K562 (cell line): ENCODE measurements at places on chromosomes 11 and 22.

- no peak for DNase-seq
Measured at GRCh38 chr11:8220261-8221045, 43.2 kb downstream of the LMO1 start.

DNA sequence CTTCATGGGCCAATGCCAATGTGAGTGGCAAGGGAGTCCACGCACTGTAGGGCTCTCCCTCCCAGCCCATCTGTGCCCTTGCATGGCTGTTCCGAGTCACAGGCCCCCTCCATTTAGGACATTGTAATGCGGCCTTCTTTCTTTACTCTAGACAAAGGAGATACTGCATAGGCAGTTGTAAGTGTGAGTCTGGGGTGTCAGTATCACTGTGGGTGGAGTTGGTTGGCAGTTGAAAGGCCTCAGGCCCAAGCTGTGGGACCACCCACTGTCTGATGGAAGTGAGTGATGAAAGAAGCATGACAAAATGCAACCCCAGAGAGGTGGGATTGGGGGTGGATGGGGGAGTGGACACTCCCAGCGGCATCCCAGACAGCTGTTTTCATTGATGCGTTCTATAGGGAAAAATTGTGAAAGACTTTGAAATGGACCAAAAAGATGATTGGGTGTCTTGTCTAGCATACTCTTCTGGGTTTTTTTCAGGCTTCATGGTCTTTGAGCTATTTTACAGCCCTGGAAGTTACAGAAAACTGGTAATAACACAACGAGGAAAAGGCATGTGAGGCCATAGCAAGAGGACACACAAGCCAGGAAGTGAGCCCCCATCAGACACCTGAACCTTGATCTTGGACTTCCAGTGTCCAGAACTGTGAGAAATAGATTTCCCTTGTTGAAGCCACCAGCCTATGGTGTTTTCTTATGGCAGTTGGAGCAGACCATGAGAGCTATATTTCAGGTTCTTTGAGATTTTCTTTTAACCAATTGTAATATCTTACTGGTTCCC lies 114.6 kb downstream of the NECTIN1 start:
- DNase-seq: no peak

GRCh38 chr11:129696309-129696989 lies 119.2 kb upstream of the TMEM45B start:
- DNase-seq: no peak

DNA sequence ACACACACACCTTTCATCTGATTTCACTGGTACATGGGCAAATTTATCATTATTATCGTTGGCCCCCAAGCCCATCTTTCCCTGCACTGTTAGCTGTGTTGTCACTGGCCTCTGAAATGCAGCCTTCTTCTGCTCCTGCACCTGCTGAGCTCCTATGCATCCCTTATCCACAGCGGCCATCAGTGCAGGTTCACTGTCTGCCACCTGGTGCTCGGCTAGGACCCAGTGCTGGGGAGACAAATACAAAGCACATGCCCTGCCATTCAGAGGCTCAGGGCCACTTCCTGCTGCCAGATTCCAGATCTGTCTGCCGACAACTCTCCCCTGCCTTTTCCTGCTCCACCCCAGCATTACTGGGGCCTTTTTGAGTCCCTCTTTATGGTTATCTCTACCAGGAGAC lies 1205.4 kb downstream of the TBC1D22A start:
- no peak for DNase-seq

GRCh38 chr11:94897330-94897768 lies 76.0 kb downstream of the CWC15 start:
- peak; percentile 64 for DNase-seq

DNA sequence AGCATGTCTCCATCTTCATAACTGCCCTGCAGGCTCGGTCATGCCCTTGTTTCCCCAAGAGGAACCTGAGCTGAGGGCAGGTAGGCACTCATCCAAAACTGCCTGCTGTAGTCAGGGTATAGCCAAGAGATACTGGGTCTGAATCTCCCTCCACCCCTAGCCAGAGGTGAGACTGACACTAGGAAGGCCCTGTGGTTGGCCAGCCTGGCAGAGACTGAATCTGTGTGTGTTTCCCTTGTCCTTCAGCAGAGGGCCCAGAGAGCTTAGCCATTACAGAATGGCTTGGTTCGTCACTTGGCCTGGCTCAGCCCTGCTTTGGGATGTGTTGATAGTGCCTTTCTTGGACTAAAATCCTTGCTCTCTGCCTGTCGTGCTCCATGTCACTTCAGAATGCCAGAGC lies 79.3 kb upstream of the SUSD2 start:
- DNase-seq: no peak

DNA sequence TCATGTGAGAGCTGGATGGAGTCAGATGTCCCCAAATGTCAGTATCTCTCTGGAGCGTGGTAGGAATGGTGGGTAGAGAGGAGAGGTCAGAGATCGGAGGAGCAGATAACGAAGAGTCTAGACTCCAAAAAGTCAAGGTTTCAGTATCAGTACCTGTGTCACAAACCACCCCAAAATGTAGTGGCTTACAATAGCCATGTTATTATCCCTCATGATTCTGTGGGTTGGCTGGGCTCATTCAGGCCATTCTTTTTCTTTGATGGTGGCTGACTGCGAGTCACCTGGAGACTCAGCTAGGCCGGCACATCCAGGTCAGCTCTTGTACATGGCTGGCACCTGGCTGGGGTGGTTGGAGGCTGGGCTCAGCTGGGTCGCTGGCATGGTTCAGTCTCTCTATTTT lies 7.3 kb upstream of the SSTR3 start:
- no peak for DNase-seq

DNA sequence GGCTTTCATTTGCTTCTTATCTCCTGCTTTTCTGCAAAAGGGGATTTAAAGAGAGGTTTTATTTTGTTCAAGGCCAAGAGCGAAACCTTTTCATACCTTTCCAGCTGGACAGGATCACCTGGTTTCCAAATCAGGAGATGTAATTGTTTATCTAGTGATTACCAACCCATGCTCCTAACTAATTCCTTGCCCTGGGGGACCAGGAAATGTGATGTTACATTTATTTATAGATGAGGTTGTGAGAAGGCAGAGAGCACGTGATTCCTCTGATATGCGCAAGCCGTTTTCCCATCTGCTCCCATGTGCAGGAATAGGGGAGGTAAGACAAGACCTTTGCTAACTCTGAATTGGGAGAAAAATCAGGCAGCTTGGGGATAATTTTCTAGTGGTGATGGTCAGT lies 507.2 kb upstream of the LARGE1 start:
- DNase-seq: no peak

DNA sequence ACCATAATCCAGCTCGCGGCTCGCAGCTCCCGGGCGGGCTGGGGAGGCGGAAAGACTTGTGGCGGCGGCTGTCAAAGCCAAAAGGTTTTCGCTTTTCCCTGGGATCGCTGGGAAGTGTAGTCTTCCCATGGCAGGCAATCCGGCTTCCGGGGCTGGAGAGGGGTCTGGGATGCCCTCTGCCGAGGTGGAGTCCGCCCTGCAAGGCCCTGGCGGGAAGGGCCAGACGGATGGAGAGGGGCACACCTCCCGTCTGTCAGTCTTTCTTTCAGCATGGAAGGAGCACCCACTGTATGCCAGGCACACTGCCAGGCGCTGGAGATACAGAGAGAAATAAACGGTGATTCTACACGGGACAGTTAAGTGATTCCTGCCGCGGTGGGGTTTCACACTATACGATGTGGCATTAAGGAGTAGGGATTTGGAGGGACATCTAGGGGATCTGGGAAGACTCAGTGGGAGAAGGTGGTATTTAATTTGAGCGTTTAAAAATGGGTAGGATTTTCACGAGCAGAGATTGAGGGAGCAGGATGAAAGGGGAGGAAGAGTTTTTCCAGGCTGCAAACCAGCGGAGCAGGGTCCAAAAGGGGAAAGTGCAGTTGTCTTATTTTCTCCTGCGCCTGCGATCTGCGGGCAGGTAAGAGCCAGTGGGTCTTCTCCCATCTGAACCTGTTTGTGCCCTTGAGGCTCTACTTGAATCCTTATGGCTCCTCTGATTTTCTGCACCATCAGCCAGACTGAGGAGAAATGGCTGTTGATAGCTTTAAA lies at the start of gene BACE1:
BACE1 (minus strand) TSS at position 60 of the 765 bp plus-strand sequence. CDS start 461 bp downstream, outside the sequence.
- no peak for DNase-seq

DNA sequence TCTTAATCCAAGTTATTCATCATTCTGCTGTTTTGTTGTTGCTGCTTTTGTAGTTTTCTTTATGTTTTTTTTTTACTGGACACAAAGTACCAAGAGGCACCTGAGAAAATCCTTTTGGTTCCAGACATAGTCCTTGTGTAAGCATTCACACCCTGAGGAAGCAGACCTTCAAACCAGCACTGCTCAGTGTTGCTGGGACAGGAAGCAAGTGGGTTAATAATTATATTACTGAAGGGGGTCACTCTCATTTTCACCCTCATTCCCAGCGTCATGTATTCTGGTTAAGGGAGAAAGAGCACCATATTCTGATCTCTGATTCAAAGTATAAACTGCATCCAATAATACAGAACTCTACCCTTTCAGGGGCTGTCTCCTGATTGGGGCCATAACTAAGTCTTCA lies 5.9 kb upstream of the ALKBH3 start:
- DNase-seq: no peak

- no peak for DNase-seq
Measured at GRCh38 chr11:4448995-4449394, at the start of gene OR52K2. Gene OR52K2, plus strand, starts transcription at chr11:4449295. Its CDS starts 45 bp downstream, at chr11:4449340.

GRCh38 chr22:42414565-42415303 lies 17.5 kb downstream of the NFAM1 start:
- DNase-seq: peak; percentile 22

DNA sequence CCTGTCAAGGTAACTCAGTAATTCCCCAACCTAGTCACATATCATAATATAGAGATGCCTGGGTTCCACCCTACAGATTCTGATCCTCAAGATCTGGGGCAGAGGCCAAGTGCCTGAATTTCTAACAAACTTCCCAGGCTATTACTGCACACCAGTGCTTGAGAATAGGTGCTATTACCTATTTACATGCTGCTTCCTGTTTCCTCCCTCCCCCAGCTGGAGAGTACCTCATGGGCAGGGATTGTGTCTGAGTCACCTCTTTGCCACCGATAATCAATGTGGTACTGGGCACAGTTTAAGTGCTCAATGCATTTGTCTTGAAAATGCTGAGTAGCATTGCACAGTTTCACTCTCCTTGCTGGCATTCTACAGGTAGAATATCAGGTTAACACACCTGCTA lies 582.2 kb upstream of the CADM1 start:
- DNase-seq: no peak

DNA sequence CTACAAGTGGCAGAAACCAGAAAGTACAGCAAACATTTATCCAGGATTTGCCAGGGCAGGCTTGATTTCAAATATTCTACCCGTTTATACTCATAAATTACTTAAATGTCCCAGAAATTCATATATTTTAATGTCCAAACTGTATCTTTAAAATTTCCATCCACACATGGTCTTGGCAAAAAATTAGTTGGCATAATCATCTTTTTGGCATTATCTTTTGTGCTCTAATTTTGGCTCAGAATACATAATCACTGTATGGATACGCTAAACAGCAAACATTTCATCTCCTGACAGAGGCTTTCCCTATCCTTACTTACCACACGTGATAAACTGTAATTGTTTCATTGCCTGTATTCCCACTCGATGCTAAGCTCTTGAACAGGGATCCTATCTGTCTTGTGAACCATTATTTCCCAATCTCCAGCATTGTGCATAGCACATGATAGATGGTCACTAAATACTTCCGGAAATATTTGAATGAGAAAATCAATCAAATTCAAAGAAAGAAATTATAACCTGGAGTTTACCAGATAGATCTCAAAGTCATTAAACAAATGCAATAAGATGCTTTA lies 64.2 kb downstream of the CADM1 start:
- no peak for DNase-seq

DNA sequence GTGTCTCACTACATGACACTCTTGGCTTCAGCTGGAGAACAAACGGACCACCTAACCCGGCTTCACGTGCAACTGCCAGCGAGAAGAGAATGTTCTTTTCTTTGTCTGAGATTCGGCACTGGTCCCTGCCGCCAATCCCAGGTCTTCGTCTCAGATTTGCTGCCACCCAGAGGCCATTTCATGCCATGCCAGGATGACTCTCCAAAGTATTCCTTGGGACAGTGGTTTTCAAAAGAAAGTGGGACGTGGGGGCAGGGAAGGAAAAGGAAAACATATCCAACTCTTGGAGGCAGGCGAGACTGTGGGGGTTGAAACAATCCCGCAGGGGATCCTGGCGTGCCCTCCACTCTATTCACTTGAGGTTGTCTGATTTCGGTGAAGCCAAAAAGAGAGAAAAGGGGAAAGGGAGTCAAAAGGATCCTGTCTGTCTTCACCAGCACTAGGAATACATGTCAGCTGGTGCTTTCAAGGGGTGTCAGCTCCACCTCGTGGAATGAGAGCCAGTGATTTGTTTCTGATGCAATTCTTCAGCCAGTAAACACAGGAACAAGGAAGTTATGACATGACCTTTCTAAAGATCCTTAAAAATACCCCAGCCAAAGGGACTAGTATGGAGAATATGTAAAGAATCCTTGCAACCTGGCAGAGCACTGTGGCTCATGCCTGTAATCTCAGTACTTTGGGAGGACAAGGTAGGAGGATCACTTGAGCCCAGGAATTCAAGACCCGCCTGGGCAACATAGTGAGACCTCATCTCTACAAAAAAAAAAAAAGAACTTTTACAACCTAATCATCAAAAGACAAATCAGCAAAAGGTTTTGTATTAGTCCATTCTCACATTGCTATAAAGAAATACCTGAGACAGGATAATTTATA lies 41.0 kb upstream of the APLNR start:
- DNase-seq: peak; percentile 70

DNA sequence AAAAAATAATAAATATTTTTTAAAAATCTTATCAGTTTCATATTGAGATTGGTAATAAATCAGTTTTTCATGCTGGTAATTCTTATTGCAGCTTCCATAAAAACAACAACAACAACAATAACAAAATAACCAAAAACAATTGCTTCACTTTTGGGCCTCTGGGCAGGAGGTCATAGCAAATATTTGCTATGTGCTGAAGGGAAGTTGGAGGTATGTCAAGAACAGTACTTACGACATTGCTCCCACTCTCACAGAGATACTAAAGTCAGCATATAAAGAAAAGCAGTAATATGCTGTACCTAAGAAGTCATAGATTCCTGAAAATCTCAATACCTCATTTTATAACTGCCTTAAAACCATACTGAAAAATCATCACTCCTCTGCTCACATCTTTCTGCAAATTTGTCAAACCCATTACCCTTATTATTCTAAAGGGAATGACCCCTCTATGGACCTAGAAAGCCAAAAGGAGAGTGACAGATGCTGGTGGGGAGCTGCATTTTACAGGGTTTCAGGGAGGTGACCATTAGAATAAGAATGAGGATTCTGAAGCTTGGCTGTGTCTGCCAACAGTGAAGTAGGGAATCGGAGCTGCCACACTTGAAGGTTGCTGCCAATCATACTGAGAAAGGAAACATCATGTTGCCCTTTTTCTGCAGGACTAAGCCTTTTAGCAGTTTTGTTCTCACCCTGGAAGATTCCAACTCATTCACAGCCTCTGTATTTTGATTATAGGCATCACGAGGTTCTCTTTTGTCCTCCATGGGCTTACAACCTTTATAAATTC lies 742.9 kb downstream of the LRRC4C start:
- no peak for DNase-seq

- DNase-seq: no peak
Measured at GRCh38 chr11:97764605-97765004, 1256.1 kb upstream of the CNTN5 start.

- DNase-seq: no peak
Measured at GRCh38 chr22:45534339-45535192, 31.9 kb downstream of the FBLN1 start.
